ENCODE measurements at places on chromosomes 11 and 22.

GRCh38 chr11:119880143-119880542 is 151.1 kb upstream of the NECTIN1 start:
- DNase-seq: no peak

- DNase-seq: no peak
Measured at GRCh38 chr11:63915961-63916836, 765 bp downstream of the RCOR2 start.

- no peak for DNase-seq
Measured at GRCh38 chr11:68878022-68878421, 25.6 kb downstream of the MRPL21 start.

- DNase-seq: no peak
Measured at GRCh38 chr11:75313513-75314272, 37.8 kb downstream of the ARRB1 start.

- no peak for DNase-seq
Measured at GRCh38 chr11:23680488-23681230, 816.2 kb upstream of the LUZP2 start.

- no peak for DNase-seq
Measured at GRCh38 chr11:79431535-79431934, 9.3 kb downstream of the TENM4 start.

- DNase-seq: no peak
Measured at GRCh38 chr11:121463689-121464335, 11.0 kb upstream of the SORL1-AS1 start.

DNA sequence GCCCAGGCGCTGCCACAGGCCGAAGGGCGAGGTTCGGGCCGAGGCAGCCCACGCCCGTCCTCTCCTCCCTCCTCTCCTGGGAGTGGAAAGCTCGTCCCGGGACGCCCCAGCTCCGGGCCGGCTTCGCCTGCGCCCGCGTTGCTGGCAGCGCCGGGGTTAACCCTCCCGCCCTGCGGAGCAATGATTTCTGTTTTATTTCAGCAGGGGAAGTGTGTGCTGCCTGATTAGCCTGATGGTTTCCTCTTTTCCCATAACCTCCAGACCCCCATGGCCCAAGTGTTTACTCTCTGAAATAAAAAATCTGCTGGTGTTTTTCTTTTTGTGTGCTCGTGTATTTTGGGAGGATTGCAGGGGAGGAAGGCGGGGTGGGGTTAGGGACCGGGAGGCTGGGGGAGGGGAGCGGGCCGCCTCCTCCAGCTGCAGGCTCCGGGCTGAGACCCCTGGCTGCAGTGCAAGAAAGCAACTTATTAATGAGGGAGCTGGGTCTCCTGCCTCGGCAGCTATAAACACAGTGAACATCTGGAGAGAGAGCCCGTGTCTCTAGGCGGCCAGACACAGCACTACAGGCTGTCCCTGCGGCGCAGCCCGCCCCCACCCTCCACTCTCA is 38.6 kb downstream of the ETS1 start:
- no peak for DNase-seq

GRCh38 chr22:48942698-48943566 is 884.7 kb downstream of the BRD1 start:
- DNase-seq: no peak

GRCh38 chr22:37284805-37285355 is 2.6 kb downstream of the CYTH4 start:
- DNase-seq: no peak

GRCh38 chr11:123357353-123357989 is 72.6 kb upstream of the GRAMD1B start:
- no peak for DNase-seq

- no peak for DNase-seq
Measured at GRCh38 chr11:20211691-20212090, 51.4 kb upstream of the DBX1 start.

DNA sequence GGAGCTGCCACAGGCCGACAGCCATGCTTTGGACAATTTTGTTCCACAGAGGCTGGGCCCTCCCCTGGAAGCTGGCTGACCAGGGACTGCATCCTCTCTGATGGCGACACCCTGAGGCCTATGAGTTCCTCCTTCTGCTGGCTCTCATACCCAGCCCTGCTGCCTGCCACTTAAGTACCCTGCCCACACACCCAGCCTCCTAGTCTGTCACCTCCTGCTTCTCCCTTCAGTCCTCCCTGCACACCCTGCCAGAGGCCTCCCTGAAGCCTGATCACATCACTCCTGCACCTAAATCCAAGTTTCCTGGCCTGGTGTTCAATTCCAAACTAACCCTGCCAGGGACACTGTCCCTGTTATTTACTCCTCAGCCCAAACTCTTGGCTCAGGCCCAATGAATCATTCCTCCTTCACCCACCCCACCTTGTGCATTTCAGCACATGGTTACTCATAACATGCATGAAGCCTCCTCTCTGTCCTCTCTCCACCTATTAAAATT is 136.7 kb upstream of the NECTIN1 start:
- no peak for DNase-seq

- no peak for DNase-seq
Measured at GRCh38 chr11:122122179-122122578, 6.2 kb upstream of the BLID start.

- peak; percentile 63 for DNase-seq
Measured at GRCh38 chr11:128039140-128040021, 548.0 kb downstream of the ETS1 start.

DNA sequence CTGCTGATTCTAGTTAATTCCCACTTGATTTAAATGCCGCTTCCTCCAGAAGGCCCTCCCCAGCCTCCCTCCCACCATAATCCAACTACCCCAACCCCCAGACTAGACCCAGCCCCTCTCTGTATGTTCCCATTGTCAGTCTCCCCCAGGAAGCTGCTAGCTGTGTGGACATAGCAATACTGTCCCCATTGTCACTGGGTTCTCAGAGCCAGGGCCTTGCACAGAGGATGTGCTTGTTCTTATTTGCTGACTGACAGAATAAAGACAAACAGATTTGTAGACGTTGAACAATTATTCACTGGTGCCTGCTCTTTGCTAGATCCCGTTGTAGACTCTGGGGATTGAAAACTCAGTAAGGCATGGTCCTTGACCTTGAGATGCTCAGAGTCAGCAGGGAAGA is 45.7 kb upstream of the NAV2 start:
- no peak for DNase-seq

- no peak for DNase-seq
Measured at GRCh38 chr11:14544611-14545010, 24.4 kb upstream of the PSMA1 start.

DNA sequence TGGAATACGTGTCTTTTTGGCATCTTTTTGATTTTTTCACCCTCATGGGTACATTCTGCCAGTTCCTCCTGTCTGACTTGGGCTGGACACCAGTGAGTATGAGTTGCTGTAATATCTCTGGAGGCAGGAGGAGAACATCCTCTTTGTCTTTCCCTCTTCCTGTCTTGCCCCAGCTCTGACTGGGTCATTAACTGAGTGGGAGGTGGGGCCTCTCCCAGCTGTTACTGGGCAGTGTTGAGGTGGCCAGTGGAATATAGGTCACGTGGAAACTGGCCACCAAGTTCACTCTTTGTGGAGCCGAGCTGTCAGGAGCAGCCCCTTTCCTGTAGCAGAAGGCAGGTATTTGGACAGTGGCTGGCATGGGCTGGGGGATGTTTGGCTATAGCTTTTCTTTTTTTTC is 2.2 kb downstream of the GLB1L2 start:
- DNase-seq: no peak

DNA sequence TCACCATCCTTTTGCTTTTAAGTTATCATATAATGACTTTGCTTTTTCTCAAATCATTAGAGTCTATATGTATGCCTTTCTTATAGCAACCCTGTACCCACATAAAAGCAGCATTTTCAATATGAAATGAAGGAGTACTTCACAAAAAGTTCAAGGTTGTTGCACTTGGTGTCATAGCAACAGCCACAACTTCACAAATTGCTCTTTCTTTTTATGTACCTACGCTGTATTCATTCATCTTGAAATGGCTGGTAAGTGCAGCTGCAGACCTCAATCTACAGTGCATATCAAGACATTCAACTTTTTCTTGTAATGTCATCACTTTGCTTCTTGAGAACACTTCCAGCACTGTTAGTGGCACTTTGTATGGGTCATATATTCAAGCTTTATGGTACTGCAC is 18.6 kb downstream of the CWC15 start:
- no peak for DNase-seq

All from activated T-cell treated with anti-CD3 and anti-CD28 coated beads for 4 hours (primary cell).